DMS153 (cell line): ENCODE measurements at places on chromosomes 16 and 17.
A peak's percentile ranks its signal among the peaks of the same experiment; 100 is the strongest.

- DNase-seq = no peak
Observed at GRCh38 chr17:75965468-75965867, 13.5 kb downstream of the ACOX1 start.

DNA sequence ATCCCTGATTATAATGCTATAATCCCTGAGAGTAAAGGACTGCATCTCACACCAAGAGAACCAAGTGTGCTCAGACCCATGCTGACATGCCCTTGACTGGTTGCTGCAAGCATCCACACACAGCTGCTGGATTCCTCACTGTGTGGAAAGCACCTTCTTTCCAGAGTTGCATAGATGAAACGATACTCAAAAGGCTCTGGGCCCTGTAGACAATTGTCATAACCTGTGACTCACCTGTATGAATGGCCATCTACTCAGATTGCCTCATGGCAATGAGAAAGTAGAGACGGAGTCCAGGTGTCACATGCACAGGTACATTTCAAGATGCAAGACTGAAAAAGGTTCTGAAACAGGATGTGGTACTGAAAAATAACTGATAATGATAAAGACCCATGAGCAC is 58.1 kb downstream of the MPHOSPH6 start:
- DNase-seq = no peak

DNA sequence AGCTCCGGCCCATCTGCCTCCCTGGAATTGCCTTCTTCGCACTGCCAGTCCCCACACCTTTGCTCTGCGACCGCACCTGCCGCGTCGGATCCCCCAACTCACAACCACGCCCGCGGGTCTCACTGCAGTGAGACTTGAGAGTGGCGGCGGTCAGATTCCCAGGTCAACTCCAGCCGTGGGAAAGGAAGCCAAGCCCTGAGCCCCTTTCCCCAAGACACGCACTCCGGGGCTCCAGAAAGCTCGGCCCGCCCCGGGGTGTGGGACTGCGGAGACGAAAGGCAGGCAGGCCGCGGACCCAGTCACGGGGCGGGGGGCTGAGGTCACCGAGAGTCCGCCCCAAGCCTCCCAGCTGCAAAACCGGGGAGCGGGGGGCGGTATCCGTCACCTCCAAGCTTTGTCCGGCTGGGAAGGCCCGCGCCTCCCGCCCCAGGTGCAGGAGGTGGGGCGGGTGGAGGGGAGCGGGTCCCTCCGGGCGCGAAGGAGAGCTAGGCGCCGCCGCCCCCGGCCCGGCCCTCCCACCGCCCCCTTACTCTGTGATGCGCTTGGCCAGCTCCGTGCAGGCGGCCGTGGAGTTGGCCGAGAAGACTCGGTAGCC is 615 bp downstream of the PRPSAP1 start:
- DNase-seq = no peak

- DNase-seq = no peak
Observed at GRCh38 chr17:5501685-5502084, 15.3 kb downstream of the MIS12 start.

DNA sequence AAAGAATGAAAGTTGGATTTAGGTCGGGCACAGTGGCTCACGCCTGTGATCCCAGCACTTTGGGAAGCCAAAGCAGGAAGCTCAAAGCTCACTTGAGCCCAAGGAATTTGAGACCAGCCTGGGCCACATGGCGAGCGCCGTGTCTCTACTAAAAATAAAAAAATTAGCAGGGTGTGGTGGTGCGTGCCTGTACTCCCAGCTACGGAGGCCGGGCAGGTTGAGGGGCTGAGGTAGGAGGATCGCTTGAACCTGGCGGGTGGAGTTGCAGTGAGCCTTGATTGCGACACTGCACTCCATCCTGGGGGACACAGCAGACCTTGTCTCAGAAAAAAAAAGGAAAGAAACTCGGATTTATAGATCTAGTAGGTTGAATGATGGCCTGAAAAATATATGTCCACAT is 37.4 kb upstream of the RPH3AL start:
- DNase-seq = no peak

DNA sequence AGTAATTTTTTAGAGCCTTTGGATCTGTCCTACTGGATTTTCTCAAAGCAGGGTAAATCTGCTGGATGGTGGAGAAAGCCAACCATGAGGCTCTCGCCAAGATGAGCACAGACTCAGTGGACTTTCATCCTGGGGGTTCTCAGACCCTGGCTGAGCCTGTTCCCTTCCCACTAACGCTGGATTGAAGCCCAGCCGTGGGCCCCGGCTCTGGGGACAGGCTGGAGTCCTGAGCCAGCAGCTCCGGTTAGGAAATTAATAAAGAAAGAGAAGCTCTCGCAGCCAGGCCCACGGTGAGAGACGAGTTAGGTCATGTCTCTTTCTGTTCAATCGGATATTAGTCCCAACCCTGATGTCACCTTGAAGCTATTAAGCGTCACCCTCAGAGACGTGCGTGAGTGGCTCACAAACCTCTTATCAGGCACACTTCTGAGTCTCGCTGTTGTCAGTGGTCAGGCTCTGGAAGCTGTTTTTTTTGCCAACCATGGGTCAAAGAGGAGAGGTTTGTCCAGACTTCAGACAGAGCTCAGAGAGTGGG is 27.1 kb downstream of the MEOX1 start:
- no peak for DNase-seq

DNA sequence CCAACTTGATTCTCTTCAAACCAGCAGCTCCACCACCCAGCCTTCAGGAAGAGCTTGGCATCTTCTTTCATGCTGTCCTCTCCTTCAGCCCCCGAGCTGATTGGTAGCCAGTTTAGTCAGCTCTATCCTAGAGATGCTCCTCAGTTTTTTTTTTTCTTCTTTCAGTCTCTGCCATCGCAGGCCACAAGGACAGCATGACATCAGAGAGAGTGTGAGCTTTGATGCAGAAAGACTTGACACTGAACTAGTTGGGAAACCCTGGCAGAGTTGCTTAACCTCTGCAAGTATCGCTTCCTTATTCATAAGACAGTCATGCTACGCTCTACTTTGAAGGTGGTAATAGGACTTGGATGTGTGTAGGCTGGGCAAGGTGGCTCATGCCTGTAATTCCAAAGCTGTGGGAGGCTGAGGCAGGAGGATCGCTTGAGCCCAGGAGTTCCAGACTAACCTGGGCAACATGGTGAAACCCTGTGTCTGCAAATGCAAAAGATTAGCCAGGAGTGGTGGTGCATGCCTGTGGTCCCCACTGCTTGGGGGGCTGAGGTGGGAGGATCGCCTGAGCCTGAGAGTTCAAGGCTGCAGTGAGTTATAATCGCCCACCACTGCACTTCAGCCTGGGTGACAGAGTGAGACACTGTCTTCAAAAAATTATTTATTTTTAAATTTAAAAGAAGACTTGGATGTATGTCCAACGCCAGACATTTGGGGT is 2.6 kb downstream of the CD300LB start:
- no peak for DNase-seq

DNA sequence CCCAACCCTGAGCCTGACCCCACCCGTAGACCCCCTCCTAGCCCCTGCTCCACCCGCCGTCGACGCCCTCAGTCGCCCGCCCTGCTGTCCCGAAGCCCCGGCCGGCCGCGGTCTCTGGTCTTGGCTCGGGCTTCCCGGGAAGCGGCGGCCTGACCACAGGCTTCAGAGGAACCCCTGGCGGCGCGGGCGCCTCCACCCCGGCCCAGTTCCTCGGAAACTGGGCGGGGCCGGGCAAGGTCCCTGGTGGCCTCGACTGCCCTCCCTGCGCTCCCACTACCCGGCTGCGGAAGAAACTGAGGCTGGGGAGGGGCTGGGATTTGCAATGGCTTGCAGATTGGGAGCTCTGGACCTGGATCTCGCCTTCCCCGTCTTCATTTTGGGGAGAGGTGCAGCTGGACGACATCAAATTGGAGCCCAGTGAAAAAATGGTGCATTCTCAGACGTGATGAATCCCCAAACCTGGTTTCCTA is 692 bp upstream of the SOCS1 start:
- peak; percentile 23 for DNase-seq

- no peak for DNase-seq
Observed at GRCh38 chr17:50659179-50659578, 24.5 kb downstream of the ABCC3 start.
